Thymus (tissue), 14 donors: ENCODE measurements at places on chromosomes 3 and 15. TPM values are rescaled to one million over a fixed set of nuclear protein-coding genes. Genes with fewer than 3 reads are reported as not detected.

- H3K27me3 ChIP-seq, result no peaks in the 10 kb centered on the region
- peak overlapping the region; percentile 71 for H3K27ac ChIP-seq
- peaks cover 23% of the 10 kb centered on the region for H3K4me1 ChIP-seq
- DNase-seq, result no peak
These were observed 51.3 kb downstream of the TBL1XR1 start for GRCh38 chr3:177145954-177146353.

- H3K36me3 ChIP-seq, result no peaks in the 10 kb centered on the region
- no peaks in the 10 kb centered on the region for H3K4me1 ChIP-seq
- no peak for DNase-seq
- no peak overlapping the region for H3K27ac ChIP-seq
- no peaks in the 10 kb centered on the region for H3K27me3 ChIP-seq
These were observed 390.2 kb upstream of the SGO1 start for GRCh38 chr3:20576228-20576627.

DNA sequence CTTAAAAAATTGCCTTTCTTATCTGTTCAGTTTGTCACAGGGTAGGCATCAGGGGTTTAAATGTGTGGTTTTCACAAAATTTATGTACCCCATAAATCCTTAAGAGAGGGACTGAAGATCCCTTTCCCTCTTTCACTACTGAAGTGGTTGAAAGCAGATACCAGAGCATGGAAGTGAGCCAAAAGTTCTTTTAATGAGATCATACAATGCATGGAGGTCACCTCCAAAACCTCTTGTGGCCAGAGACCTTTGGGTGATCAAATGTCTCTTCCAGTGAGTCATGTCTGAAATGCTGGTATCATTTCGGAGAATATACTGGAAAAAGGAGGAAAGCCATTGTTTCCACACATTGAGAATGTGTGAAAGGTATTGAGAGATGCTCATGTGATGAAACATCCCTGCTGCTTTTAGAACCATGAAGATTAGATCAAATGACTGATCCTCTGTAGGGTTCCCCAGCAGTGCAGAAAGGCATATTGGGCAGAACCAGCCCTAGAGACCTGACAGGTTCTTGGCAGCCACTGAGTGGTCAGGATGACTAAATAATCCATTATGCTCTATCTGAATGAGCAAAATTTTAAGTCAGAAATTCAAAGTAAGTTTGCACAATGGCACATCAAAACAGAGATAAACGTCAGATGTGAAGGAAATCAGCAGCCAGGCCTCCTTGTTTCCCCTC is 165.8 kb upstream of the SLC2A2 start:
- H3K36me3 ChIP-seq, result no peaks in the 10 kb centered on the region
- no peak overlapping the region for H3K27ac ChIP-seq
- H3K4me3 ChIP-seq, result no peak overlapping the region
- no peaks in the 10 kb centered on the region for H3K27me3 ChIP-seq
- DNase-seq, result no peak

- no peak overlapping the region for H3K4me3 ChIP-seq
- no peak for DNase-seq
- H3K27ac ChIP-seq, result no peak overlapping the region
- peaks cover 30% of the 10 kb centered on the region for H3K36me3 ChIP-seq
These were observed 28.6 kb downstream of the TASOR start for GRCh38 chr3:56654460-56654859.

GRCh38 chr3:187651282-187651681 is 18.9 kb downstream of the SST start:
- no peaks in the 10 kb centered on the region for H3K36me3 ChIP-seq
- DNase-seq, result no peak
- no peak overlapping the region for H3K4me3 ChIP-seq
- no peaks in the 10 kb centered on the region for H3K4me1 ChIP-seq

- H3K4me3 ChIP-seq, result no peak overlapping the region
- H3K27me3 ChIP-seq, result no peaks in the 10 kb centered on the region
- no peak overlapping the region for H3K27ac ChIP-seq
- H3K4me1 ChIP-seq, result no peaks in the 10 kb centered on the region
These were observed 46.8 kb upstream of the NSMCE3 start for GRCh38 chr15:29316422-29316821.

- H3K4me3 ChIP-seq, result no peak overlapping the region
- no peak for DNase-seq
These were observed 9.9 kb downstream of the C15orf39 start for GRCh38 chr15:75211436-75212199.

GRCh38 chr3:100637197-100637631 is 27.8 kb downstream of the ADGRG7 start:
- H3K4me1 ChIP-seq, result no peaks in the 10 kb centered on the region
- H3K27me3 ChIP-seq, result no peaks in the 10 kb centered on the region
- no peak overlapping the region for H3K4me3 ChIP-seq
- H3K36me3 ChIP-seq, result no peaks in the 10 kb centered on the region
- DNase-seq, result no peak

DNA sequence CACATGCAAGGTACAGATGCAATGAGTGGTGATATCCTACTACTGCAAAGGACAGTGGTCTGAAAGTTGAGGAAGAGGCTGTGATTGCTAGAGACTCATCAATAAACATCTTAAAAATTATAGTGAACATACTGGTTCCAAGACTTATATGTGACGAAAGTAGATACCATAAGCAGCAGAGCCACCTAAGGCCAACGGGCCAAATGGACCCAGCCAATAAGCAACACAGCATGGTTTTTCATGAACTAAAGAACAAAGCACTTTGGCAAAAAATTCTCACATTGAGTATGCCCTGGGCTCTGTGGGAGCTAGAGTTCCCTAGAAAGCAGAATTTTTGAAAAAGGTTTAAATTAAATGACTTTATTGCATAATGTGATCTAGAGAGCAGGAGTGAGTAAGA is 272.1 kb downstream of the SI start:
- no peaks in the 10 kb centered on the region for H3K36me3 ChIP-seq
- no peak overlapping the region for H3K4me3 ChIP-seq
- no peak for DNase-seq
- H3K4me1 ChIP-seq, result no peaks in the 10 kb centered on the region
- H3K27ac ChIP-seq, result no peak overlapping the region

DNA sequence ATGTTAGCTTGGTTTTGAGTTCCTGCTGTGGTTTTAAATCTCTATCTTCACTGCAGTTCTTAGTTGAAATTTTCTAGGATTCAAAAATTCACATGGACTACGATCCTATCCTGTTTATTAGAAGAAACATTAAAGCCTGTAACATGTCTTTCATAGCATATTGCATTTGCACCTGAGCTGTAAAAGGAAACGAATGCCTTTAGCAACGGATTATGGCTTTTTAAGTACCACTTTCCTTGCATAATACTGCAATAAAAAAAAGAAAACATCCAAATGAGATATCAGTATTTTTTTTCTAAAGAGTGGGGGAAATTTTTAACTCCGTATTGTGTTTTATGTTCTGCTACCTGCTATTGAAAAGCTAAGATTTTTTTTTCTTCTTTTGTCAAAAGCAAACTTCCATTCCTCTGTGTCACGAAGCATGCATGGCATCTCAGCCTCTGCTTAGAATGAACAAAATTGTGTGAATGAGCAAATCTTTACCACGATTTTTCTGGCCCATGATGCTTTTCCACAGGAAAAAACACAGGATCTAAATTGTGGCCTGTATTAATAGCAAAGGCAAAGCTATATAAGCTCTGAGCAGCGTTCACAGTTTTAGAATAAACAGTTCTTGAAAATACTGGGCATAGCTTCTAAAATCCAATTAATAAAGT is 110.0 kb upstream of the CDIN1 start:
- no peak for DNase-seq
- H3K4me3 ChIP-seq, result no peak overlapping the region
- no peaks in the 10 kb centered on the region for H3K36me3 ChIP-seq
- H3K27ac ChIP-seq, result no peak overlapping the region

GRCh38 chr3:57756528-57757401 is 656 bp downstream of the SLMAP start:
- H3K27ac ChIP-seq, result peak overlapping the region; percentile 77
- no peaks in the 10 kb centered on the region for H3K27me3 ChIP-seq
- peak overlapping the region; percentile 69 for H3K4me3 ChIP-seq
- peak; percentile 30 for DNase-seq
- peaks cover 16% of the 10 kb centered on the region for H3K4me1 ChIP-seq

GRCh38 chr3:34155108-34155507 is 356.7 kb downstream of the PDCD6IP start:
- H3K4me1 ChIP-seq, result peaks cover 10% of the 10 kb centered on the region
- no peak for DNase-seq
- no peaks in the 10 kb centered on the region for H3K36me3 ChIP-seq
- no peak overlapping the region for H3K27ac ChIP-seq

- no peaks in the 10 kb centered on the region for H3K4me1 ChIP-seq
- H3K27me3 ChIP-seq, result no peaks in the 10 kb centered on the region
- no peak overlapping the region for H3K27ac ChIP-seq
- no peak overlapping the region for H3K4me3 ChIP-seq
- no peaks in the 10 kb centered on the region for H3K36me3 ChIP-seq
- DNase-seq, result no peak
These were observed 800.7 kb downstream of the ROBO1 start for GRCh38 chr3:78967061-78967460.

DNA sequence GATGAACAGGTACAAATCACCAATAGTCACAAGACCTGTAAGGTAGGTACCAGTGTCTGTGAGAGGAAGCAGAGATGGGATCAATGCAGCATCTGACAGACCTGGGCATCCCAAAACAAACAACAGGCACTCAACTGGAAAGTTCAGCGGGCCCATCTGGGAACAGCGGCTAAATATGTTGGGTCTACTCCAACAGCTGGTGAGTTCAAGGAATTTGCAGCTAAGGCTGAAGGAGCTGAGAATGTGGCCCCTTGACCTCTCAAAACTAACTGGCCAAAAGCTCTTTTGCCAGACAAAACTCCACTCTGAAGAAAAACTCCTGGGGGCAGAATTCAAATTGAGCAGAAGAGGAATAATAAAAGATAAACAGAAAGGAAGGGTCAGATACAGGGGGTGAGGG is 24.4 kb downstream of the AVEN start:
- DNase-seq, result no peak
- H3K27ac ChIP-seq, result no peak overlapping the region
- no peaks in the 10 kb centered on the region for H3K36me3 ChIP-seq
- H3K27me3 ChIP-seq, result no peaks in the 10 kb centered on the region
- no peaks in the 10 kb centered on the region for H3K4me1 ChIP-seq

GRCh38 chr15:41333026-41333562 is 413 bp downstream of the NUSAP1 start:
- H3K4me1 ChIP-seq, result peaks cover 21% of the 10 kb centered on the region
- H3K27ac ChIP-seq, result peak overlapping the region; percentile 85
- H3K4me3 ChIP-seq, result peak overlapping the region; percentile 92

DNA sequence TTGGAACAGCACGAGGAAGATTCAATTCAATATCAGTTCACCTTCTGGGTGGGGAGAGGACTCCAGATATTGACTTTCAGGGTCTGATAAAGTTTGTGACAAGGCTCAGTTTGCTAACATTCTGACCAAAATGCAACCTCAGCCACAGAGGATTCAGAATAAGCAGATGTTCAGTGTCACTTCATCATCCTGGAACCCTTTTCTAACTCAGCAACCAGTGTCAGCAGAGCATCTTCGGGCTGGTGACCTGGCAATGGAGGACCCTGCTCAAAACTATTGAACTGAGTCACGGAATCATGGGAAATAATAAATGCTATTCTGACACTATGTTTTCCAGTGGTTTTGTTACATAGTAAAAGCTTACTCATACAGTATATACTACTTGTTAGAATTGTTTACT is 433.4 kb upstream of the CFAP20DC start:
- no peak overlapping the region for H3K27ac ChIP-seq
- H3K27me3 ChIP-seq, result no peaks in the 10 kb centered on the region
- H3K36me3 ChIP-seq, result no peaks in the 10 kb centered on the region
- H3K4me1 ChIP-seq, result no peaks in the 10 kb centered on the region

- no peaks in the 10 kb centered on the region for H3K27me3 ChIP-seq
- DNase-seq, result no peak
- H3K4me3 ChIP-seq, result no peak overlapping the region
These were observed 13.9 kb upstream of the PODXL2 start for GRCh38 chr3:127614928-127615589.

DNA sequence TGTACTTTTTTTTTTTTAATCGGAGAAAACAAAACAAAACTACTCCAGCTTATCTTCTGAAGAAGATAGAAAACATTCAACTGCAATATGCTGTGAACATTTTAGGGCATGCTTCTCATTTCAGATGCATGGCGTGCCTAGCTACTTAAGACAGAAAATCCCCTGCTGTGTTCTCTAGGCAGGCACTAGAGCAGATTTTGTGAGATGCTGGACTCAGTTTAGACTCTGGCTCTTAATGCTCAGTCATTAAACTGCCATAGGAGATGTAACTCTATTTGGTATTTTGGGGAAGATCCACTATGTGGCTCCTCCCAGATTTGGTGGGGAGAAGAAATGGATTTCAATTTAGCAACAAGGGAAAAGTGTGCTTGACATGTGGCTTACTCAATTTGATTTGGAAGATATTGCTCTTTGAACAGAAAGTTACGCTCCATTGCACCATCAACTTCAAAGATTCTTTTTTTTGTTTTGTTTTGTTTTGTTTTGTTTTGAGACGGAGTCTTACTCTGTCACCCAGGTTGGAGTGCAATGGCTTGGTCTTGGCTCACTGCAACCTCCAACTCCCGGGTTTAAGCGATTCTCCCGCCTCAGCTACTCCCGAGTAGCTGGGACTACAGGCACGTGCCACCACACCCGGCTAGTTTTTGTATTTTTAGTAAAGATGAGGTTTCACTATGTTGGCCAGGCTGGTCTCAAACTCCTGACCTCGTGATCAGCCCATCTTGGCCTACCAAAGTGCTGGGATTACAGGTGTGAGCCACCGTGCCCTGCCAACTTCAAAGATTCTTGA is 62.0 kb upstream of the LEKR1 start:
- H3K4me1 ChIP-seq, result no peaks in the 10 kb centered on the region
- no peaks in the 10 kb centered on the region for H3K27me3 ChIP-seq
- no peak overlapping the region for H3K27ac ChIP-seq
- no peak for DNase-seq

AHSG gene
- 0.23 TPM for polyA plus RNA-seq

ANKRD34C gene
- polyA plus RNA-seq, result 0.07 TPM

C3orf22 gene
- polyA plus RNA-seq, result 0.05 TPM

CCR3 gene
- 0.27 TPM for polyA plus RNA-seq
